Tibial artery (tissue), 4 donors: ENCODE measurements at places on chromosomes 16 and 17.

DNA sequence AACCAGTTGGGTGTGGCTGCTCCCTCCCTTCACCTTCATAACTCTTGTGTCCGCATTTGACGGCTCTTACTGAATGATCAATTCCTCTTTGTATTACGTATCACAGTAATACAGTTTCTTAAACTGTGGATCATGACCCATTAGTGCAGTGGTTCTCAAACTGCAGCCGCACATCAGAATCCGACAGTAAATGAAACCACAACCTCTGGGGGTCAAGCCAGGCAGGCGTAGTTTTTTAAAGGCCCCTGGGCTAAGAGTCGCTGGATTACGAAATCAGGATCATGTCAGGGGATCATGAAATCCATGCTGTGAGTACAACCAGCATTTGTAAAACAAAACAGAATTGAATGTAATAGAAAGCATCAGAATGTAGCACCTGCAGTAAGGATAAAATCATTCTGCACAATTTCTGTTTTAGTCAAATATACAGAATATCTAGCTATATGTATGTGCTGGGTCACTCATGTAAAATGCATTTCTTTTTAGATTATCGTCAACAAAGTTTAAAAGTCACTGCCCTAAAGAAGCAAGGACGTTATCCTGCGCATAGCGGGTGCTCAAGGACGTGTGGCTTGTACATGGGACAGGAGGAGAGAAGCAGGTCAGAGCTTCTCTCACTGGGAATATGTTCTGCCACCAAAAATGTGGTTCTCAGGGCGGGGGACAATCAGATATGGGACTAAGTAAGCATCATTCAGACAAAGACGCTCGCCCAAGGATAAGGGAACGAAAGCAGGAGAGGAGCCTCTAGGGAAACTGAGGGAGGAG lies 113.1 kb downstream of the ZFHX3 start:
- no peak overlapping the region for H3K4me3 ChIP-seq
- DNase-seq = no peak
- H3K4me1 ChIP-seq = peaks cover 98% of the 10 kb centered on the region
- H3K27ac ChIP-seq = peak overlapping the region; percentile 88
- no peaks in the 10 kb centered on the region for H3K36me3 ChIP-seq

DNA sequence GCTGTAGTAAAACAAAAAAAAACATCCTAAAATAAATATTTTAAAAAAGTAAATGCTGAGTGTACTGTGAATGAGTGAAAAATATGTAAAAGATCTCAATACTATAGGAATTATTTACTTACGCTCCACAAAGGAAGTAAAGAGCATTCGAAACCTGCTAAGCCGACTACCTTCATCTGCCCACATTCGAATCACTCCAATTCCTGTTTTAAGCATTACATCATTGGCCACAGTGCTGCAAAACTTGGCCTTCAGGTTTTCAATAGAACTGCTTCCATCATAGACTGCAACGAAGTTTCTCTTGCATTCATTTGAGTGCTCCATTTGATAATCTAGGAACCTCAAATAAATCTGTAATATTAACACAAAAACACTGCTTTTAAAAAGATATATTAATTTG lies 34.4 kb downstream of the NETO2 start:
- DNase-seq = no peak
- no peak overlapping the region for H3K4me3 ChIP-seq
- no peak overlapping the region for H3K27ac ChIP-seq
- H3K27me3 ChIP-seq = no peaks in the 10 kb centered on the region
- no peaks in the 10 kb centered on the region for H3K4me1 ChIP-seq

DNA sequence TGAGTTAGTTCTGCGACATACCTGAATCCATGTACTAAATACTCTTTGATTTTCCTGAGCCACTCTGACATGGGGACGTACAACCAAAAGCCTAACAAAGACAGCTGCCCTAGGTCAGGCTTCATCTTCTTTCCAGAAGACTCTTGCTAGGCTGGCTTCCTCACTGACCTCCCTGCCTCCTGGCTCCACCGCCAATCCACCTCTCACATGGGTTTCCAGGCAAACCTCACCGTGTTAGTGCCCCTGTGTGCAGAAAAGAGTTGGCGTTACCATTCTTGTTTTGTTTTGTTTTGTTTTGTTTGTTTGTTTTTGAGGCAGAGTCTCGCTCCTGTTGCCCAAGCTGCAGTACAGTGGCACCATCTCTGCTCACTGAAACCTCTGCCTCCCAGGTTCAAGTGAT lies 135.3 kb downstream of the WSCD1 start:
- no peak for DNase-seq
- no peaks in the 10 kb centered on the region for H3K36me3 ChIP-seq
- no peak overlapping the region for H3K27ac ChIP-seq
- no peak overlapping the region for H3K4me3 ChIP-seq
- H3K4me1 ChIP-seq = no peaks in the 10 kb centered on the region

DNA sequence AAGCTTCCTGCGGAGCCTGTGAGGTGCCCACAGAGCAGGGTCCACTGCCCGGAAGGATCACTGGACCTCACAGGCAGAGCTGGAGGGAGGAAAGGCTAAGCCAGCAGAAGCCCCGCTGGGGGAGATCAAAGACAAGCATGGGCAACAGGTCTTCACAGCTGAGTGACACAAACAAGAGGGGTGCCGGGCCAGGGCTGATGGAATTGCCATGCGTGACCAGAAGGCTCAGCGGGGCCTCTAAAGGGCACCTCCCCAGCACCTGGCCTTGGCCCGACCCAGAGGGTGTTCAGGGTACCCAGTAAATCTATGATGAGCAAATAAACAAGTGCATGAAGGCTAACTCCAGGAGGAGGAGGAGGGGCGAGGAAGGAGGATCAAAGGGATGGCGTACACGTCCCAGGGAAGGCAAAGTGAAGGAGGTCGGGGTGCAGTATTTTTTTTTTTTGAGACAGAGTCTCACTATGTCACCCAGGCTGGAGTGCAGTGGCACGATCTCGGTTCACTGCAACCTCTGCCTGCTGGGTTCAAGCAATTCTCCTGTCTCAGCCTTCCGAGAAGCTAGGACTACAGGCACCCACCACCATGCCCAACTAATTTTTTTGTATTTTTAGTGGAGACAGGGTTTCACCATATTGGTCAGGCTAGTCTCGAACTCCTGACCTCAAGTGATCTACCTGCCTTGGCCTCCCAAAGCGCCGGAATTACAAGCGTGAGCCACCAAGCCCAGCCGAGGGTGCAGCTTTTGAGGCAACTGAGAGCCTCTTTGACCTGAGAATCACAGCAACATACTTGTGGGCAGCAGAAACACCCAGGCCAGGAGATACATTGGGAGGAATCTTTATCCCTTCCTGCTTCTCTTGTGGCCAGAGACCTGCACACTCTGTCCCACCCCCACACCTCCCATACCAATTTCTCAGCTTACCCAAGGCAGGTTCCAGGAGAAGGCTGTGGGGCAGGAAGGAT lies 16.1 kb upstream of the EXOC7 start:
- H3K4me3 ChIP-seq = no peak overlapping the region
- DNase-seq = no peak
- no peak overlapping the region for H3K27ac ChIP-seq
- H3K4me1 ChIP-seq = peaks cover 10% of the 10 kb centered on the region
- H3K27me3 ChIP-seq = peaks cover 31% of the 10 kb centered on the region
- no peaks in the 10 kb centered on the region for H3K36me3 ChIP-seq

GRCh38 chr17:40471846-40472732 lies 28.8 kb downstream of the IGFBP4 start:
- no peaks in the 10 kb centered on the region for H3K36me3 ChIP-seq
- H3K4me1 ChIP-seq = peaks cover 17% of the 10 kb centered on the region
- H3K27ac ChIP-seq = peak overlapping the region; percentile 3
- no peak for DNase-seq

DNA sequence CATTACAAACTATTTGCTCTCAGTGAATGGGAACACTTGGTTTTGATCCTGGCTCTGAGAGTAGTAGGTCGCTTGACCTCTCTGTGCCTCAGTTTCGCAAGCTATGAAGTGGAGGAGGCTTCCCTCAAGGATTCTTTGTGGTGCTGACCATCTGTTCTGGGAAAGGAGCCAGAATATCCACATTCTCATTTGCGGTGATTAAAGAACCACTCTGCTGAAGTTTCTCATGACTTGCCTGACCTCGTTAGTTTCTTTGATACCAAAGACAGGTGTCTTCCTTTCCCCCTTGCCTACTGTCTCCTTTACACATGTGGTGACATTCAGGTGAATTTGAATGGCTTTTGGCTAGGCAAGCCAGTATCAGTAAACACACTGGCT lies 116.0 kb downstream of the SNX29 start:
- DNase-seq = peak; percentile 21
- H3K27ac ChIP-seq = no peak overlapping the region
- no peaks in the 10 kb centered on the region for H3K27me3 ChIP-seq

GRCh38 chr17:3890082-3890877 lies 2.6 kb downstream of the CAMKK1 start:
- H3K27me3 ChIP-seq = no peaks in the 10 kb centered on the region
- peaks cover 67% of the 10 kb centered on the region for H3K4me1 ChIP-seq
- H3K4me3 ChIP-seq = no peak overlapping the region
- peak; percentile 98 for DNase-seq
- H3K27ac ChIP-seq = peak overlapping the region; percentile 75

- H3K36me3 ChIP-seq = peaks cover 61% of the 10 kb centered on the region
- H3K27ac ChIP-seq = no peak overlapping the region
- peaks cover 10% of the 10 kb centered on the region for H3K4me1 ChIP-seq
Measured at GRCh38 chr16:4691666-4692412, 1.5 kb upstream of the NUDT16L1 start.

- no peak overlapping the region for H3K4me3 ChIP-seq
- no peak for DNase-seq
- no peaks in the 10 kb centered on the region for H3K27me3 ChIP-seq
Measured at GRCh38 chr16:61858988-61859387, 177.2 kb downstream of the CDH8 start.

GRCh38 chr16:83554096-83554495 lies 253.7 kb upstream of the HSBP1 start:
- H3K4me1 ChIP-seq = peaks cover 8% of the 10 kb centered on the region
- no peaks in the 10 kb centered on the region for H3K36me3 ChIP-seq
- no peaks in the 10 kb centered on the region for H3K27me3 ChIP-seq
- no peak overlapping the region for H3K4me3 ChIP-seq
- H3K27ac ChIP-seq = no peak overlapping the region
- no peak for DNase-seq

DNA sequence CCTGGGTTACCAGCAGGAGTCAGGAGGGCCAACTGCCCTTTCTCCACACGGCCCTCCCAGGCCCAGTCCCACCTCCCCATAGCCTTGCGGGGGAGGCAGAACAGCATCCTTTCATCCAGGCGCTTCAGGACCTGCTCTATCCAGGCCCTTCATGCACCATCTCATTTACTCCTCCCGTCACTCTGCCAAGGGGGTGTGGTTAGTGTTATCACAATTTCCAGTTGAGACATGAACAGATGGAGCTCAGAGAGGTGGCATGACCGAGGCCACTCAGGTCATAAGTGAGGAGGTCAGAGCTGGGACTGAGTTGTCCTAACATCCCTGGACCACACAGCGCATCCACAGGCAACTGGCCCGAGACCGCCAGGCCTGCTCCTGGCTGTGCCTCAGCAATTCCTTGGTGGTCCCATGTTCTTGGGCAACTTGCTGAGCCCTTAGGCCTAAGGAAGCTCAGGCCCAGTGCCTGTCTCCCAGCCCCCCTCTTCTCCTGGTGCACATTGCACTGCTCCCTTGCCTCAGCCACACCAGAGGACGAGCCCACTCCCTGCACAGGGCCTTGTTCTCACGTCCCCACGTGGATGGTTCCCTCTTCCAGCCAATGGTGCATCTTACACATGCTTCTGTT lies 23.8 kb downstream of the C17orf100 start:
- no peak for DNase-seq
- no peak overlapping the region for H3K27ac ChIP-seq
- peaks cover 49% of the 10 kb centered on the region for H3K27me3 ChIP-seq

DNA sequence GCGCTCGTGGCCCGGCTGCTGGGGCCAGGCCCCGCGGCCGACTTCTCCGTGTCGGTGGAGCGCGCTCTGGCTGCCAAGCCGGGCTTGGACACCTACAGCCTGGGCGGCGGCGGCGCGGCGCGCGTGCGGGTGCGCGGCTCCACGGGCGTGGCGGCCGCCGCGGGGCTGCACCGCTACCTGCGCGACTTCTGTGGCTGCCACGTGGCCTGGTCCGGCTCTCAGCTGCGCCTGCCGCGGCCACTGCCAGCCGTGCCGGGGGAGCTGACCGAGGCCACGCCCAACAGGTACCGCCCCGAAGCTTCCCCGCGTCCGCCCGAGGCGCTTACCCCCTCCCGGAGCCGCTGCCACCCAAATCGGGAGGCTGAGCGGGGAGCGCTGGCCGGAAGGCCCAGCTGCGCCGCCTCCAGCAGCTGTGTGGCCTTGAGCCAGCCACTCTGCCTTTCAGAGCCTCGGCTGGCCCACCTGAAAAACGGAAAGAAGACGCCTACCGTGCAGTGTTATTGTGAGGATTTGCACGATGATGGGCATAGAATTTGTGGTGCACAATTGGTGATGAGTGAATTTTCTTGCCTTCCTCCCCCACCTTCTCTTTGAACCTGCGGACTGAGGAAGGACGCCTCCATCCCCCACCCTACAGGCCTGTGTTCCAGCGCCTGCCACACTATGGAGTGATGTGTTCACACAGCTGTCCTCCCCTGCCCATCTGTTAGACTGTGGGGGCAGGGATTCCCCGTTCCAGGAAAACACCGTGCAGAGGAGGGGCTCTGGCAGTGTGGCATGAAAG lies 523 bp downstream of the NAGLU start:
- H3K27ac ChIP-seq = peak overlapping the region; percentile 86
- DNase-seq = peak; percentile 96
- peak overlapping the region; percentile 64 for H3K4me3 ChIP-seq
- H3K36me3 ChIP-seq = peaks cover 37% of the 10 kb centered on the region
- no peaks in the 10 kb centered on the region for H3K27me3 ChIP-seq
